ENCODE measurements at places on chromosomes 1 and 21.

DNA sequence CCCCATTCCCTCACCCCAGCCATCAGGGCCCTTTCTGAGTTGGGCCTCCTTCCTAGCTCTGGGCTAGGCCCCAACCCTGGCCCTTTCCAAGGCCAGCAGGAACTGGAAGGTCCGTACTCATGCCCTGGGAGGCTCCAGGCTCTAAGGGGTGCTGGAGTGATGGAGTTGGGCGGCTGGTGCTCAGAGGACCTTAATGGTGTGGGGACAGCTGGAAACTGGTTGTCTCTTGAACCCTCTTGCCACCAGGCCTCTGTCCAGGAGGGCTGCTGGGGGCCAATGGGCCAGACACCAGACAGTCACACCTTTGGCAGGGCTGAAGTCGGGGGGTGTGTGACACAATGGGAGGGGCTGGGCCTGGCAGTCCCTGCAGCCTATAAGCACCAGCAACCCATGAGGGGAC, 9.2 kb upstream of the PADI1 start:
- DNase-seq = no peak

GRCh38 chr1:223338811-223339746, 24.9 kb downstream of the SUSD4 start:
- DNase-seq = no peak

DNA sequence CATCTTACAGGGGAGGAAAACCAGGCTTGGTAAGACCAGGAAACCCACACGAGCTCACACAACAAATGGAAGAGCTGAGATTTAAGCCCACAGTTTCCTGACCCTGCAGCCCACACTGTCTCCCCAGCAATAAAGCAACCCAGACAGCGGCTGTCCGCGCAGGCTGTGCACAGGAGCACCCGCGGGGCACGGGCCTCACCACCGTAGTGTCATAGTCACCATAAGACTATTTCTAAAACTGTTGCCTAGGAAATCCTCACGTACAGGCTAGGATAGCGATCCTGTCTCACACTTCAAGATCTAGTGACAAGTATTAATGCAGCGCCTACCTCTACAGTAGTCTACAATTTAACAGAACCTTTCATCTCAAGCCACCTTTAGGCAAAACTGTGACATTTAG, 54.0 kb upstream of the SYT6 start:
- DNase-seq = no peak

- DNase-seq = no peak
These were observed 41.0 kb downstream of the RXRG start for GRCh38 chr1:165403835-165404482.

GRCh38 chr1:224710196-224710595, 94.1 kb downstream of the CNIH3 start:
- DNase-seq = no peak

DNA sequence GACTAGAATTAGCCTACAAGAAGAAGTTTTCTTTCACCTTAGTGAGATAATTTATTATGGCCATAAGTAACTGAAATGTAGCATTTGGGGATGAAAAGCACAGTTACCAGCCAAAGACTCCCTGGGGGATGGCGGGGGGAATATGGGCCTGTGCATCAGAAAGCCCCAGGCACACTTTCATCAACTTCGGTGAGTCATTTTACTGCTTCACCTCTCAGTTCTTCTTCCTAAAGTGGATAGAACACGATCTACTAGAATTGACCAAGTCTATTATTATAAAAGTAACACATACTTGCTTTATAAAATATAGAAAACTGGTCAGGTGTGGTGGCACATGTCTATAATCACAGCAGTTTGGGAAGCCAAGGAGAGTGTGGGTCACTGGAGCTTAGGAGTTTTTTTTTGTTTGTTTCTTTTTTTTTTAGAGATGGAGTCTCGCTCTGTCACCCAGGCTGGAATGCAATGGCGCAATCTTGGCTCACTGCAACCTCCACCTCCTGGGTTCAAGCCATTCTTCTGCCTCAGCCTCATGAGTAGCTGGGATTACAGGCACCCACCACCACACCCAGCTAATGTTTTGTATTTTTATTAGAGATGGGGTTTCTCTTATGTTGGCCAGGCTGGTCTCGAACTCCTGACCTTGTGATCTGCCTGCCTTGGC, 141.8 kb downstream of the ZZZ3 start:
- no peak for DNase-seq

DNA sequence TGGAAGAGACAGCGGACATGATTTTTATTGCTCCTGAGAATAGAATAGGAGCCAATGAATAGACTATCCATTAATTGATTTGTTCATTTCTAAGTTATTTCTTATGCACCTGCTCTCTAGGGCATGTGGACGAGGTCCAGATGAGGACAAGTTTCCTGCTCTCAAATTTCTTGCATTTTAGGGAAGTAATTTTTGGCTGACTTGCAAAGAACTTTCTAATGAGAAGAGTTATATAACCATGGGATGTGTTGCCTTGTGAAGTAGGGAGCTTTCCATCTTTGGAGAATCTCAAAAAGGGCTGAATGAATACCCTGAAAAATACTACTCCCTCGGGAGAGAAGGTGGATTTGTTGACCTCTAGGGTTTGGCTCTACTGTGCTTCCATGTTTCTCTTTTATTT, 243.0 kb downstream of the KIF26B start:
- DNase-seq = no peak

- DNase-seq = no peak
These were observed 12.6 kb downstream of the GBP5 start for GRCh38 chr1:89260042-89260441.

DNA sequence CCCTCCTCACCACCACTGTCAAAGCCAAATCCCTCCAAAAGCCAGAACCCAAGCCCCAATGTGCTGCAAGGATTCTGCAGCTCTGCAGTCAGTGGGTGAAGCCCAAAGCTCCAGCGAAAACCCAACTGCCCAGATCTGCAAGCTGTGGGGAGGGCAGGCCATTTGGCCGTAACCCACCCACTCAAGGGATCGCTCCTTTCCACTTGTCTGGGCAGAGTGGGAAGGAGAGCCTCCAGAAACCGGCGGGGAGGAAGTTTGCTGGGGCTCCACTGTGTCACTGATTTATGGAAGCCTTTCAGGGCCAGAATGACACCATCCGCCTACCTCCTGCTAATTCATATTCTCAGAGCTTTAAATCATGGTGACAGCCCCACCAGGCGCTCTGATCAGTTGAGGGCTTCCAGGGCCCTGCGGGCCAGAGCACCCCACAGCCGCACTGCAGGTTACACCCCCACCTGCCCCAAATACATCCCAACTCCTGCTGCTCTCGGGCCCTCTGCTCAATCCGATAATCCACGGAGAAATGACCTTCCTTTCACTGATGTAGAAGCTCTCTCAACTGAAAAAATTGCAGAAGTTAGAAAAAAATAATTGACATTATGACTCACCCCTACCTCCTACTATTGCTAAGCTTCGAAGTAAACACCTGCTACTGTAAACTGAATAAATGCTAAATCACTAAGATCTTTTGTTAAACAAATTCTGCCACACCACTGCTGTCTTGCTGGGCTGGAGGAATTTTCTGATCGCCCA, 40.6 kb upstream of the RAB4A start:
- no peak for DNase-seq

GRCh38 chr1:17540255-17541001, 930 bp downstream of the ARHGEF10L start:
- DNase-seq = no peak

DNA sequence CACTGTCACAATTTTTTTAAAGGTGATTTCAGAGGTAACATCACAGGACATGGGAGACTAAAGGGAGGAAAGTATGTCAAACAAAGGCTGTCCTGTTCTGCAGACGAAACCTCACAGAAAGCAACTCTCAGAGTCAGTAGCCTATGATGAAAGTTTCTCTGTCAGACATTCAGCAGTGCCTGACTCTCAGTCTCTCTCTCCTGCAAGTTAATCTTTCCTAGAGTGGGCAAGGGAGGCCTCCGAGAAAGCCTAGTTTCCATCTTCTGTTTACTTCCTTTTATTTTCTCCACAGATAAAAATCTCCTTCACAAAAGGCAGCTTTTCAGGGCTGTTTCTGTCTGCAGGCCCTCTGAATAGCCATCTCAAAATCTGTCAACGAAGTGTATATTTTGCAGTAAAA, 24.9 kb upstream of the FMO2 start:
- DNase-seq = no peak

DNA sequence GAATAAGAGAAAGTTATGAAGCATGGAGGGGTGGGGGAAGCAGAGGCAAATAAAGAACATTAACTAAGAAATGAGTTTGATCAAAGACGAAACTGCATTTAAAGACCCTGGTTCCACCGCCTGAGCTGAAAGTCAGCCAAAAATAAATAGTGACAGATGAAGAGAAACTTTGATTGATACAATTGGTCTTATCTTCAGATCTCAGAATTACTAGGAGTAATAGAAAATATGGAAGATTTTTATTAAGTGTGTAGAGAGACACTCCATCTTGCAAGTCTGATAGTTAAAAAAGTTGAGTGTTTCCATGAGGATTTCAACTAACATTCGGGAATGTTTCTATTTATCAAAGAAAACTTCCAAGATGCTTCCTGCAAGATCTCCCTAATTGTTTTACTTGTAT, 418.2 kb upstream of the ADGRL2 start:
- DNase-seq = no peak

DNA sequence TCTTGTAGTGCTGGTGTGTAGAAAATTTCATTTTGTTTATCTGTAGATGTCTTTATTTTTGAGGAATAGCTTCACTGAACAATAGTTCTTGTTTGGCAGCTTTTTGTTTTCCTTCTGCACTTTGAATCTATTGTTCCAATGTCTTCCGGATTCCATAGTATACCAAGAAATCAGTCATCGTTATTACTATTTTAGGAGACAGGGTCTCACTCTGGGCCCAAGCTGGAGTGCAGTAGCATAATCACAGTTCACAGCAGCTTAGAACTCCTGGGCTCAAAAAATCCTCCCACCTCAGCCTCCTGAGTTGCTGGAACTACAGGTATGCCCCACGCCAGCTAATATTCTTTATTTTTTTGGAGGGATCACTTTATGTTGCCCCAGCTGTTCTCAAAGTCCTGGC, 67.7 kb upstream of the RGS2 start:
- no peak for DNase-seq
